ENCODE measurements at places on chromosomes 2 and 18.

- no peak for DNase-seq
These were observed 249.0 kb downstream of the EXOC6B start for GRCh38 chr2:72576861-72577260.

GRCh38 chr2:143936538-143936847 lies 583.4 kb downstream of the ZEB2 start:
- no peak for DNase-seq

- no peak for DNase-seq
These were observed 409.0 kb upstream of the SMIM21 start for GRCh38 chr18:75836516-75836915.

DNA sequence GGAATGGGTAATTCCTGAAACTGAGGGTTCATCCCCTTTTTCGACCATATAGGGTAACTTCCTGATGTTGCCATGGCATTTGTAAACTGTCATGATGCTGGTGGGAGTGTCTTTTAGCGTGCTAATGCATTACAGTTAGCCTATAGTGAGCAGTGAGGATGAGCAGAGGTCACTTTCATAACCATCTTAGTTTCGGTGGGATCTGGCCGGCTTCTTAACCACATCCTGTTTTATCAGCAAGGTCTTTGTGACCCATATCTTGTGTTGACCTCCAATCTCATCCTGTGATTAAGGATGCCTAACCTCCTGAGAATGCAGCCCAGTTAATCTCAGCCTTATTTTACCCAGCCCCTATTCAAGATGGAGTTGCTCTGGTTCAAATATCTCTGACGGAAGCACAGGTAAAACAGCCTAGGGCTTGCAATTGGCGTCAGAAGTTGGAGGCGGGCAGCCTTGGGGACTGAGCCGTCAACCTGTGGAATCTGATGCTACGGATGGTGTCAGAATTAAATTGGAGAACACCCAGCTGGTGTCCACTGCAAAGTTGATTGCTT lies 19.5 kb downstream of the RALBP1 start:
- no peak for DNase-seq

DNA sequence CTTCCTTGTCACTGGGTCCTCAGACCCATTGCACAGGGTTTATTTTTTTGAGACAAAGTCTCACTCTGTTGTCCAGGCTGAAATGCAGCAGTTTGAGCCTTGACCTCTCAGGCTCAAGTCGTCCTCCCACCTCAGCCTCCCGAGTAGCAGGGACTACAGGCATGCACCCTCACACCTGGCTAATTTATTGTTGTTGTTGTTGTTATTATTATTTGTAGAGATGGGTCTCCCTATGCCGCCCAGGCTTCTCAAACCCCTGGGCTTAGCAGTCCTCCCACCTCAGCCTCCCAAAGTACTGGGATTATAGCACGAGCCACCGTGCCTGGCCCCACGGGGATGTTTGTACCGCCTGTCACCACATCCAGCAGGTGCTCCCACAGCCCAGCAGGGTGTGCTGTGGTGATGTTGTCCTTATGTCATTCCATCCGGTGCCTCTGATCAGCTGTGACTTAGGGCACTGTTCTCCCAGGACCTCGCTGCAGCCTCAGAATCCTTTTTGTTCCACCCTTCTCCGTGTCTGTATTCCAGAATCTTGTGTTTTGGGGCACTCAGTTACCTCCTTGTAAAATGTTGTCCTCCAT lies 182.3 kb downstream of the INO80D start:
- DNase-seq = no peak

- no peak for DNase-seq
These were observed 377.2 kb downstream of the EN1 start for GRCh38 chr2:118470297-118470696.

DNA sequence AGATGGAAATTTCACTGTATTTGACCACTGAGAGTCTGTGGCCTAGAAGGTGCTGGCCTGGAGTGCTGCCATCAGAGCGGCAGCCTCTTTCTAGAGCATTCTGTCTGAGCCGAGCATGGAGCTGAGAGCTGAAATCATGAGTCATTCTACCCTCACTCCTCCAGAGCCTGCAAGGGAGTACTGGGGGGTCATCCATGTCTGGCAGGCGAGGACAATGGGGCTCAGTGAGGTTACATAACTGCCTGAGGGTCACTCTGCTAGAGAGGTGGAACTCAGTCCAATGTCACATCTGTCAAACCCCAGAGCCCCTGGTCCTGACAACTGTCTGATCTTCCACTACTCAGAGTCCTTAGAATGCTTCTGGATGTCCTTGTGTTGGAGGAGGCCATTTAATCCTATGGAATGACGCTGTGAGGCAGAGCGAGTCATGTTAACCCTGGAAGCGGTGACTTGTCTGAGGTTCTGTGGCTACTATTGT lies 65.3 kb downstream of the HAUS1 start:
- DNase-seq = no peak

DNA sequence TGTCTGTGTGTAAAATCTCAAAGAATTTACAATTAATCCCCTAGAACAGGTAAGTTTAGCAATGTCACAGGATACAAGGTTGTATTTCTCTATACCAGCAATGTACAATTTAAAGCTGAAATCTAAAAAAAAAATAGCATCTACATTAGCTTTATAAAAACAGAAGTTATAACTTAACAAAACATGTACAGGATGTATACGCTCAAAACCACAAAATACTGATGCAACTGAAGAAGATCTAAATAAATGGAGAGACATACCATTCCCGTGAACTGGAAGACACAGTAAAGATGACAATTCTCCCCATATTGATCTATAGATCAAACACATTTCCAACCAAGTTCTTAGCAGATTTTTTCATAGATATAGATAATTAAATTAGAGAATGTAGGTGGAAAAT lies 17.5 kb upstream of the RANBP2 start:
- DNase-seq = no peak

- DNase-seq = no peak
These were observed 84.7 kb upstream of the NEDD4L start for GRCh38 chr18:57959278-57959677.

GRCh38 chr2:214069254-214069653 lies 341.6 kb upstream of the VWC2L start:
- no peak for DNase-seq

GRCh38 chr2:45774688-45775244 lies 123.3 kb downstream of the PRKCE start:
- DNase-seq = no peak

GRCh38 chr2:131039908-131040660 lies 53.2 kb downstream of the FAM168B start:
- no peak for DNase-seq

GRCh38 chr2:26164641-26165211 lies 8.2 kb upstream of the GAREM2 start:
- no peak for DNase-seq

- no peak for DNase-seq
These were observed 125.6 kb upstream of the PKDCC start for GRCh38 chr2:41922177-41922576.

- no peak for DNase-seq
These were observed 386.3 kb upstream of the MEIS1 start for GRCh38 chr2:66048667-66049066.

DNA sequence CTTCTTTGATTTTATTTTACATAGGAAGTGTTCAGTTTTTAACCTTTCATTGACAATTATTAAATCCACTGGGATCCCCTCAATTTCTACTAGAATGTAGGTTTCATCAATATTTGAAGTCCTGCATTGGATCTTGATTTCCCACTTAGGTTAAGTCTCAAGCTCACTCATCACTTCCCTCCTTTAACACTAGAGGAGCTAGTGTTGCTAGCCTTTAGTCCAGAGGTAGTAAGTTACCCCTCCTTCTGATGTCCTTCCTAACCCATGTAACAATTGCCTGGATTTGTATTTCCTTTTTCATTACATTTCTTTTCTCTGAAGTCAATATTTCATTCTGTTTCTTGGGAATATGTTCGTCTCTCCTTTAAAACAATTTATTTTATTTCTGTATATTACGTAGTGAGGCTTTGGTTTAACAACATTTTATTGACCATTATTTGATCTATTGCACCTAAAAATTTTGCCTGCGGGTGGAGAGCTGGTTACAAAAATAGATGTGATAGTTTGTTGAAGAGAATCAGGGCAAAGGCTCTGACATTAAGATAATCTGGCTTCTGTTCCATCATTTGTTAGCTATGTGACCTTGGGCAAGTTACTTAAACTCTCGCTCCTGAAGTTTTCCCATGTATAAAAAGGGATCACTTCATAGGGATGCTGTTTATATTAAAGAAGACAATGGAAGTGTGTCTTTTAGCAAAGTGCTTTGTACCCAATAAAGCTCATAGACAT lies 833.0 kb downstream of the SLC4A3 start:
- no peak for DNase-seq

DNA sequence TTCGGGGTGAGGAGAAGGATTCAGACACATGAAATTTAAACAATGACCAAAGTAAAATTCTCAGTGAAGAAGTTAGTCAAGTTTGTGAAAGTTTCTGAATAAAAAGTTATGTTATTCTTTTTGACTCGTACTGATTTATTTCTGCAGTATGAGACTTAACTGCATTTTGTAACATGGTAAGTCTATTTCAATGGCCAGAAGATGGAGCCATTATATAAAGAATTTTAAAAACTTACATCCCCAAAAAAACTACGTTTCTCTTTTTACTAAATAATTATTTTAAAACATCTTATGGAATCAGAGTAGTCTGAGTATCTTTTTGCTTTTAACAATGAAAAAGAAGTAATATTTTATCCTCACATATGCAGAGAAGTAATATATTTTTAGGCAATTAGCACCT lies 51.4 kb upstream of the SCN1A start:
- DNase-seq = no peak

DNA sequence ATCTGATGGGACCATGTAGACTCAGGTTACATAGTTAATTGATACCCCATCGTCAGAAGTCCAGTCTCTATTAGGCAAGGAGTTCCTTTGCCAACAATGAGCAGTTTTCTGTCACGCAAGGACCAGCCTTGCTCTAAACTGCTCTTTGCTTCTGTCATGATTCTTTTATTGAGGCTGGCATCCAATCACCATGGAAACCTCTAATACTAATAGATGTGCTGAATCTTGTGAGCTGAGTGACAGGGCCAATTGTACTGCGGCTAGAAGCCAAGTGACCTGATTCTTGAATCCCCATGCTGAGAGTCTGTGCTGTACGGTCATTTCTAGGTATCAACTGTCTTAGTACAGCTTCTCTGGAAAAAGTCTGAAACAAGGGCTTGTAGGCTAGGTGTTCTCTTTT lies 395.6 kb downstream of the RND3 start:
- DNase-seq = no peak

GRCh38 chr2:20594957-20595356 lies 55.9 kb downstream of the HS1BP3 start:
- DNase-seq = no peak

DNA sequence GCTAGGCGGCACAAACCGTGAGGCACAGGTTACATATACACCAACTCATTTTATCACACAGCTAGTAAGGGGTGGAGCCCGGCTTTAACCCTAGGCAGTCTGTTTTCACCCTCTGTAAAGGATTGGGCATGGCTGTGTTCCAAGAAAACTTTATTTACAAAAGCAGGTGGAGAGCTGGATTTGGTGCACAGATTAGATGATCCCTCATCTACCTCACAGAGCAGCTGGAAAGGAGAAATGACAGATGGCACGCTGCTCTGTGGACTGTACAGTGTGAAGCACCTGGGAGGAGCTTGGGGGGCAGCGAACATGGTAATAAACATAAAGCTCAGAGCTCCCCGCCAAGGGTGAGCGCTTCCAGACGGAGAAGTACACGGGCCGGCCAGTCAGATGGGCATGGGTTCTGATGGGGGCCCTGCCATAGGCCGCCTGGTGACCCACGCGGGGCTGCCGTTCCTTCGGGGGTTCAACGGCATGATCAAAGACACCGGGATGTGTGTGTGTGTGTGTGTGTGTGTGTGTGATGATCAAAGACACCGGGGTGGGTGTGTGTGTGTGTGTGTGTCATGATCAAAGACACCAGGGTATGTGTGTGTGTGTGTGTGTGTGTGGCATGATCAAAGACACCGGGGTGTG lies 862 bp upstream of the TMEM177 start:
- DNase-seq = no peak

- no peak for DNase-seq
These were observed 335.2 kb downstream of the LPIN1 start for GRCh38 chr2:12081481-12082210.

DNA sequence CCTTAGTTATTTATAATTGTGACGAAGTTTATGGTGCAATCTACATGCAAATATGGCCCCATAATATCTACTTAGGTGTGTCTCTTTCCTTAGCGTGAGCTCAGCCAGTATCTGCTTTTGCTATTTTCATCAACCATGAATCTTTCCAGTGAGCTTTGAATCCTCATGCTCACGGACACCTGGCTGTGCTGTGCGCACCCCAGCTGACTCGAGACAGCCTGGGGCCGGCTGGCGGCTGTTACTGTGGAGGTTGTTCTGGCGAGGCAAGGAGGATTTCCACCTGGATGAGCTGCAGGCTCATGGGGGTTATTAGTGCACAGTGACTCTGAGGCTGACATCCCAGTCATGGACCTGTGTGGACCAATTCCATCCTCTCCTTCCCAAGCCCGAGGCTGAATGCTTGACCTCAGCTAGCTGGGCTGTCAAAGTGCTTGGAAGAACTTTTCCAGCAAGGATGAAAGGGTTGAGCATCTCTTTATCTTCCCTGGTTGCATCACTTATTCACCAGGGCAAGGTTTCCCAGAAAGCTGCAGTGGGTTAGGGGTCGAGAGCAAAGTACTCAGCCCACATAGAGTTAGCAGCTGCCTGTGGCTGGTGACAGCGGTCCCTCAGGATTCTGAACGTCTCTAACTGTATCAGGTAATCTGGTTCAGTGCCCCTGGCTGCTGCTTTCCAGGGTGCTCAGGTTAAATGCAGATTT lies 141.7 kb downstream of the ARL4C start:
- no peak for DNase-seq

- DNase-seq = no peak
These were observed 149.0 kb downstream of the MIB1 start for GRCh38 chr18:21889570-21889969.

DNA sequence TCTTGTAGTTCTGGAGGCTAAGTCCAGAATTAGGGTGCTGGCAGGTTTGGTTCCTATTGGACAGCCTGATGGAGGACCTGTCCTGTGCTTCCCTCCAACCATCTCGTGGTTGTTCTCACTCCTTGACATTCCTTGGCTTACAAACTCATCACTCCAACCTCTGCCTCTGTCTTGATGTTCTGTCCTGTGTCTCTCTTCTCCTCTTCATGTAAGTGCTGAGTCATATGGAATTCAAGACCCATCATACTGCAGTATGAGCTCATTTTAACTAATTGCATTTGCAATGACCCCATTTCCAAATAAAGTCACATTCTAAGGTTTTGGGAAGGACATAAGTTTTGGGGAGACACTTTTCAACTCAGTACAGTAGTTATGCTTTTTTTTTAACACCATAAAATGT lies 374.7 kb downstream of the TRIB2 start:
- no peak for DNase-seq

DNA sequence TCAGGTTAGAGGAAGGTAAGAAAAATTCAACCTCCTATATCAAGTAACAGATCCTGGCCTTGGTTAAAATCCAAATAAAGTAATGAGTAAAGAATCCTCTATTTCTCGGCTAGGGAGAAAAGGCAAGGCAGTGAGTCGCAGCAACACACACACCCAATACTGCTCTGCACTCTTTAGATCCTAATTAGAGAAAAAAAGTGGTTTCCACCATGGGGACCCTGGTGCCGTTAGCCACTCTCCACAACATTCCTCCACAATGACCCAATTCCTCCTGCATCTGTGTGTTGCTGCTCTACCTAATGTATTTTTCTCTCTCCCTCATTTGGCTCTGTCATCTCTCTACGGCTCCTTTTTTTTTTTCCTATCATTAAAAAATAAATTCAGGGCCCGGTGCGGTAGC lies 462.7 kb downstream of the METTL4 start:
- DNase-seq = no peak
